ENCODE measurements at places on chromosomes 13 and 19. TPM values are rescaled to one million over a fixed set of nuclear protein-coding genes. Genes with fewer than 3 reads are reported as not detected.

DNA sequence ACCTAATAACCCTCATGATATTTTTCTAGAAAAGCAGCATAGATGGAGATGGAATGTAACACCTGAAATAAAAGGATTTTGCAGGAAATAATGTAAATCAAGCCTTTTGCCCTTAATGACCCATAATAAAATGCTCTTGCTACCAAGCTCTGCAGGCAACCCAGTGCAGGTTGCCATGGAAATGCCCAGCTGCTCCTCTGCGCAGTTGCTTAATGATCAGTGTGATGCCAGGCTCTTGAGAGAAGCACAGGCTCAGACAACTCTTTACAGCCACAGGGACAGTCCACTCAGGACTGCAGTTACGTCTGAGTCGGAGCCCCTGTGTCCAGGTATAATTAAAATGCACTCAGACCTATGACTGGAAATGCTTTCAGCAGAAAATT is 165.5 kb downstream of the LACC1 start:
- no peak for DNase-seq
- no peaks in the 10 kb centered on the region for H3K36me3 ChIP-seq
- H3K4me1 ChIP-seq: no peaks in the 10 kb centered on the region
- H3K4me3 ChIP-seq: no peak overlapping the region
- no peaks in the 10 kb centered on the region for H3K27me3 ChIP-seq
- no peak overlapping the region for H3K27ac ChIP-seq

DNA sequence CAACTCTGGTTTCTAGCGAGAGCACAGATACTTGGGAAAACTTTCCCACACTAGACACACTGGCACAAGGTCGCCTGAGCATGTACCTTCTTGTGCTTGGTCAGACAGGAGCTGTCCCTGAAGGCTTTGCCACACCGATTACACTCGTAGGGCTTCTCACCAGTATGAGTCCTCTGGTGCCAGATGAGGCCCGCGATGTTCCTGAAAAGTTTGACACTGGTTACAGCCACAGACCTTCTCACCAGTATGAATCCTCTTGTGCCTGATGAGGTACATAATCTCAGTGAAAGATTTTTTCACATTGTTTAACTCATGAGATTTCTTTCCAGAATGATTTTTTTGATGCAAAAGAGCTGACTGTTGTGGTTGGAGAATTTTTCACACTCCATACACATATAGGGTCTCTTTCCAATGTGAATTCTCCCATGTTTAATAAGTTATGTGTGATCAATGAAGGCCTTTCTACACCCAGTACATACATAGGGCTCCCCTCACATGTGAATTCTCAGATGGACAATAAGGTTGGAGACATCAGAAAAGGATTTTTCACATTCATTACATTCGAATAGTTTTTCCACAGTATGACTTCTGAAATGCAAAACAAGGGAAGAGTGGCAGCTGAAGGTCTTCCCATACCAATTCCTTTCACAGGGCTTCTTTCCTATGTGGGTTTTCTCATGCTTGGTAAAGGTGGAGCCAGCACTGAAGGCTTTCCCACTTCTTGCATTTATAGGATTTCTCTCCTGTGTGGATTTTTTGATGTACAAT is 9.9 kb upstream of the ZSCAN18 start:
- H3K4me1 ChIP-seq: no peaks in the 10 kb centered on the region
- no peak overlapping the region for H3K27ac ChIP-seq
- no peak for DNase-seq
- peaks cover 42% of the 10 kb centered on the region for H3K36me3 ChIP-seq
- H3K27me3 ChIP-seq: no peaks in the 10 kb centered on the region
- no peak overlapping the region for H3K4me3 ChIP-seq

DNA sequence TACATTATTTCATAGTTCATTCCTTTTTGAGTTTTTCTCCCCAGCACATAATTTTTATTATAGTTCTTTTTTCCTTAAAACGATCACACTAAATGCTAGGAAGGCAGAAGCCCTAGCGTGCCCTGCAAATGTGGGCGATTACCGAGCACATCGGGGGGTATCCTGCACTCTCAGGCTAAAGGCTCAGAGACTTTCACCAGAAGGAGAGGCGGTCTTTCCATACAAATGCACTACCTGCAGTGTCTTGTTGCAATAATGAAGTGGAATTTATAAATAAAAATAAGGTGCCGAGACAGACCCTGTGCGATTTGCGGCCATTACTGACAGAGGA is 29.3 kb upstream of the SPACA7 start:
- H3K27ac ChIP-seq: no peak overlapping the region
- 0 out of 2 replicates have a peak, but pooled peaks cover 4% of the 10 kb centered on the region for H3K4me1 ChIP-seq
- DNase-seq: peak; percentile 38

DNA sequence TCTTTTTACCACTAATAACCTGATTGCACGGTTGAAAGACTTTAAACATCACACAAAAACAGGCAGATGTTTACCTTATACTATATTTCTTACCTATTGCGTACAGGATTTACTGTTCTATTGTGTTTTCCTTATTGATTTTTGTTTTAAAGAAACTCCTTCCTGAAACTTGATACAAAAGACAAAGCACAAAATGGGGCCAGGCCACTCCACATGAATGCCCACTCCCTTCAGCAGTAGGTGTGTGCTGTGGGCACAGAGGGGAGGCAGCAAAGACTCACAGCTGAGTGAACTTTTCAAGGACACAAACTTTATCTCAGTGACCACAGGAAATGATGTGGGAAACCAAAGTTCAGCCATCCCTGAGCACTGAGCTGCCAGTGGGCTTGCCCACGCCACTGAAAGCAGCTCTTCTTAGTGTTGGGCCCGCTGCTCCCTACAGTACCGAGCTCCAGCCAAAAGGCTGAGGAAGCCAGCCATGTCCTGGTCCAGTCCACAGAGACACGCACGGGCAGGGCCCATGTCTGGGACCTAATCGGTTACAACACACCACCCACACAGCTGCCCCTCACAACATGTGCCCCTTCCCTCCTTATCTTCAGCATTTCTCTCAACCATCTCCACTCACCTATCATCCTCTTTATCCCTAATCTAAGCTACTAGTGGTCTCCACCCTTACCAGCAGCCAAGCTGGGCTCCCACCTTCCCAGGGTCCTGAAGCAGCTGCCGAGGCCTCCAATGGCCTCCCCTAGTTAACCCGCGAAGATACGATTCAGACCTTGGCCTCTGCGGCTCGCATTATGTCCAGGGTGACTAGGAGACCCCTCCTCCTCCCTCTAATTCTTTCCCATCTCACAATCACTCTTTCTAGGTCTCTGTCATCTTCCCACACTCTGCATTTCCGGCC is 39.5 kb downstream of the ATP7B start:
- H3K4me1 ChIP-seq: no peaks in the 10 kb centered on the region
- H3K36me3 ChIP-seq: no peaks in the 10 kb centered on the region
- no peak for DNase-seq
- no peaks in the 10 kb centered on the region for H3K27me3 ChIP-seq
- H3K4me3 ChIP-seq: no peak overlapping the region
- H3K27ac ChIP-seq: no peak overlapping the region

DNA sequence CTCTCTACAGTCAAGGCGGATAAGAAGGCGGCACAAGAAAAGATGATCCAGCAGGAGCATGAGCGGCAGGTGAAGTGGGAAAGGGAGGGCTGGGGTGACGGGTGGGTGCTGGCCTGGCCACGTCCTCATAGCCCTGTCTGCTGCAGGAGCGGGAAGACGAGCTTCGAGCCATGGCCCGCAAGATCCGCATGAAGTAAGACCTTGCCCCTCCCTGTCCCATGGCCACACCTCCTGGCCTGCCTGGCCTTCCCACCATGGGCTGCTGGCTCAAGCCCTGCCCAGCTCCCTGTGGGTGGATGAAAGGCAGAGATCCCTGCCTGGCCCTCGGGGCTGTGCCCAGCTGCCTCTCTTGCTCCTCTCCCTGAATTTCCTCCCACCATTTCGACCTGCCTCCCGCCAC is 7.2 kb downstream of the ZNF296 start:
- no peak overlapping the region for H3K4me3 ChIP-seq
- H3K27ac ChIP-seq: no peak overlapping the region

DNA sequence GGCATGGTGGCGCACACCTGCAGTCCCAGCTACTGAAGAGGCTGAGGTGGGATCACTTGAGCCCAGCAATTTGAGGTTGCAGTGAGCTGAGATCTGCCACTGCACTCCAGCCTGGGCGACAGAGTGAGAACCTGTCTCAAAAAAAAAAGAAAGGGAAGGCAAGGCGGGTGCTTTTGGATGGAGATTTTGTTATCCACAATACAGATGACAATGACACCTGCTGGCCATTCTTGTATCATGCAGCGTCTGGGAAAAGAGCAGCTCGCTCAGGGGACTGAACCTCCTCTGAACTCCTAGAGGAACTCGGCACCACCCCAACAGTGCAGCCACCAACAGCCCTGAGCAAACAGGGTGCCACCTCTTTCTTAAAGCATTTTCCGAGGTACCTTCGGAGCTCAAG is 22.8 kb downstream of the HAUS8 start:
- no peaks in the 10 kb centered on the region for H3K4me1 ChIP-seq
- no peaks in the 10 kb centered on the region for H3K27me3 ChIP-seq
- H3K4me3 ChIP-seq: no peak overlapping the region
- DNase-seq: peak; percentile 58

ZNF135 gene
- 4.7 TPM for total RNA-seq

MEF2B gene
- total RNA-seq: 1.3 TPM
